ENCODE measurements at places on chromosomes 3 and 15.
A peak's percentile ranks its signal among the peaks of the same experiment; 100 is the strongest.

- DNase-seq: no peak
Measured at GRCh38 chr3:130341388-130341787, 4.1 kb upstream of the COL6A5 start.

DNA sequence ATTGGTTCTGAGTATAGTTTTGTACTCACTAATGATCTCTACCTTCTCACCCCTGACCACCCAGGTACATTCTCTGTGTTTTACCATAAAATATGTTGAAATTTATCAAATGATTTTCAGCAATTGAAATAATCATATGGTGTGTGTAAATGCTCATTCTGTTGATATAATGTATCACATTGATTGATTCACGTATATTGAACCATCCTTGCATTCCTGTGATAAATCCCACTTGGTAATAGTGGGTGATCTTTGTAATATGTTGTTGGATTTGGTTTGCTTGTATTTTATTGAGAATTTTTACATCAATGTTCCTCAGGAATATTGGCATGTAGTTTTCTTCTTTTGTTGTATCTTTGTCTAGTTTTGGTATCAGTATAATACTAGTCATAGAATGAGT is 1497.6 kb downstream of the OTOL1 start:
- no peak for DNase-seq

DNA sequence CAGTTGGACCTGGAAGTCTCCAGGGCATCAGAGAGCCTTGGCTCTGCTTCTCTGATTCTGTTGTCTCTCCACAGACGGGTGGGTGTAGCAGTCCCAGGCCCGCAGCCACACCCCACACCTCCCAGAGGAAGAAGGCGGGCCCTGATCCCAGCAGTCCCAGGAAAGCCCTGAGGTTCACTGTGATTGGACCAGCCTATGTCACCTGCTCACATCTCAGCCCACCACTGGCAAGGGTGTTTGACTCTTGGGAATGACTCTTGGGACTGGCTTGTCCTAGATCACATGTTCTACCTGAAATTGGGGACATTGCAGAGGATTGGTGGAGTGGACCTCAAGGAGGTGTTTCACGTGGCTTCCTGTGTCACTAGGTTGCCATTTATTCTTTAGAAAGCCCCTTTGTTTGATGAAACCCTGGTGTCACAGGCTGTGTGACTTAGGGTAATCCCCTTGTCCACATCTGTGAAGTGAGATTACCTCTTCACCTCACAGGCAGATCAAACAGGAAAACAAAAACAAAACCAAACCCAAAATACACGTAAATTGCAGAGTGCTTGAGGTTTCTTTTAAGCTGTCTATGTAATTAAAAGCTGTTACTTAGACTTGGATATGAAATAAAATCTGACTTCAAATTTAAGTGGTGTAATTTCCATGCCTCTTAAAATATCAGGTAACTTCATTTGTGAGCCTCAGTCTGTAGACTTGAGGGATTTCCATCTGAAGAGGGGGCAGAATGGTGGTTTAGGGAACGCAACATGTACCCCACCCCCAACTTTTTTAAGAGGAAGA is 26.7 kb downstream of the FLNB start:
- peak; percentile 22 for DNase-seq

DNA sequence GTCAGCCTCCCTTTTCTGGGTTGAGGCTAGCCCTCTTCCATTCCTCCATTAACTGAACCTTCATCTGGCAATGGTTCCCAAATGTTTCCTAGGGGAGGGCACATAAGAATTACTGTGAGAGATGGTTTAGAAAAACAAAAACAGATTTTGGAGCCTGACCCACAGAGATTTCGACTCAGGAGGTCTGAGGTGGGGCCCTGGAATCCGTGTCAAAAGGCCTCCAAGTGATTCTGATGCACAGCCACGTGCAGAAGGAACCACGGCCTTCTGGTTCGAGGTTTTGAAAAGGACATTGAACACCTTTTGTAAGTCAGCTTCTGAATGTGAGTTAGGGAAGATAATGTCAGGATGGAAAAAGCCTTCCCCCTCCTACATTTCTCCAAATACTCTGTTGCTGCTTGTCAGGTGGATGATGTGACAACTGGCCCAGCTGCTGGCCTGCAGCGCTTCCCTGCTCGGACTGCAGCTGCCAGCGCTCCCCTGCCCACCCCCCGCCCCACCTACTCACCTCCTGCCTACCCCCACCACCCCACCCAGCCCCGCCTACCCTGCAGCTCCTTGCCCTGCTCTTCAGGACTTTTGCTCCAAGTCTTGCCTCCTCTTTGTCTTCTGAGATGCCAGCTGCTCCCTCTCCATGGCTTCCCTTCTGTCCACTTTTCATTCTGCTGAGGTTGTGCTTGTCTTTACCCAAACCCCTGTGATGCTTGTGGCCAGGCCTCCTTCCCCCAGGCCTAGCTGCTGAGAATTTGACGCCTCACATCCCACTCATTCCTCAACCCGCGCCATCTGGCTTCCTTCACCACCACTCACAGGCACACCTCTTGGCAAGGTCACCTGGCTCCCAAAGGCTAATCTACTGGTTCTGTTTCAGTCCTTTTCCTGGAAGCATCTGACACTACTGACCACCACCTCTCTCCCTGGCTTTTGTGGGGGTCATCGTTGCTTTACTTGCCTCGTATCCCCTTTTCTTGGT is 6.6 kb downstream of the EHD4 start:
- no peak for DNase-seq

- no peak for DNase-seq
Measured at GRCh38 chr3:98892263-98892662, 9.2 kb downstream of the DCBLD2 start.

GRCh38 chr3:78455166-78455565 is 1312.6 kb downstream of the ROBO1 start:
- no peak for DNase-seq

DNA sequence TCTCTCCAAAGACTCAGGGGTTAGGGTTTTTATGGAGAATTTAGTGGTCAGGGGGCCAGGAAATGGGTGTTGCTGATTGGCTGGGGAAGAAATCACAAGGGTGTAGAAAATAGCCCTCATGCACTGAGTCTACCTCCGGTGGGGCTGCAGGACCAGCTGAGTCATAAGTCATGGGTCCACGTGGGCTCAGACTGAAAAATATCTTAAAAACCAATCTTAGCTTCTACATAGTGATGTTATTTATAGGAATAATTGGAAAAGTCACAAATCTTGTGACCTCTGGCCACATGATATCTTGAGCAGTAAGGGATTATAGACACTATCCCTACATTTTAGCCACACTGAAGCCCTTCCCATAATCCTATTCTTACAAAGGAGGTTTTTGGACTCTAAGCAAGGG is 224.0 kb downstream of the DPH6 start:
- no peak for DNase-seq

DNA sequence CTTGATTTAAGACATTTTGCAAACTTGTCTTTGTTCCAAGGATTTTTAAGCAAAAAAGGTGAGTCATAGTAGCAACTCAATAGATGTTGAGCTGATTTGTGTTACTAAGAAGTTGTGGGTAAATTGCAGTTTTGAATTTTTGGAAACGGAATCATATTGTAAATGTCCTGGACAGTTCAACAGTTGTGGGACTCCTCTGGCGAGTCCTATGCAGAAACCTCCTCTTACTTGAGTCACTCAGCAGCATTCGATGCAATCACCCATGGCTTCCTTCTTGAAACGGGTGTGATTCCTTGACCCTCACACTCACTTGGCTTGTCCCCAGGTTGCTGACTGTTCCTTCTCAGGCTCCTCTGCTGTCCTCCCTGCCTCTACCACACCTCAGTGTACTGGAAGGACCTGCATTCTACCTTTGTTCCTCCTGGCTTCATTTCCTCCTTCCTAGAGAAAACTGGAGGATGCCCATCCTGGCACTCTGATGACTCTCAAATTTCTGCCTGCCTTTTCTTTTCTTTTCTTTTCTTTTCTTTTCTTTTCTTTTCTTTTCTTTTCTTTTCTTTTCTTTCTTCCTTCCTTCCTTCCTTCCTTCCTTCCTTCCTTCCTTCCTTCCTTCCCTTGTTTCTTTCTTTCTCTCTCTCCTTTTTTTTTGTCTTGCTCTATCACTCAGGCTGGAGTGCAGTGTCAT is 52.8 kb upstream of the DGKG start:
- no peak for DNase-seq
